Heart right ventricle (tissue), 16 donors: ENCODE measurements at places on chromosomes 1 and 21. TPM values are rescaled to one million over a fixed set of nuclear protein-coding genes. Genes with fewer than 3 reads are reported as not detected.

DNA sequence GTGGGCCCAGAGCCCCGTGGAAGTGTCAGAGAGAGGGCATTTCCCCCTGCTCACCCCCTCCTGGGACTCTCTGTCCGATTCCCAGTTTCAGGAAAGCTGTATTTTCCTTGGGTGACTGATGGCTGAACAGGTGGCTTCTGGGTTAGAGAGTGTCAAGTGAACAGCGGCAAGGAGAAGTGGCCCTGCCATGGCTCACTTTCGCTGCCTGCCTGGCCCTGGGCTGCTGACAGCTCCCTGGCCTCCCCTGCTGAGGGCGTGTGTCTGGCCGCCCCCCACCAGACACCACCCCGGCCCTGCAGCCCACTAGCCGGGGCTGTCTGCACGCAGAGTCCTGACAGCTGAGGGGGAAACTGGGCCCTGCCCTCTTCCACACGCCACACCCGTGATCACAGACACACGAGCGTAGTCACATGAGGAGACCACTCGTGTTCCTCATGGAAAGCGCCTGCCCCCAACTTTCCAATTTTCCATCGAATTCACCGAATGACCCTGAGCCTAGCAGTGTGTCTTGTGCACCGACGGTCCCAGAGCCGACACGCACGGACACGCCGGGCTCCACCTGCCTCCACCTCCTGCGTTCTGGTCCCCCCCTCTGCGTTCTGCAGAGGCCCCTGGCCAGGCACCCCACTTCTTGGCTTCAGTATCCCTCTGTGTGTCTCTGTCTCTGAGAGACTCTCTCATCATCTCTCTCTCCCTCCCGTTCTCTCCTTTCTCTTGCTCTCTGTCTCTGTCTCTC, 60.6 kb upstream of the CASZ1 start:
- DNase-seq = no peak
- no peaks in the 10 kb centered on the region for H3K36me3 ChIP-seq
- H3K27ac ChIP-seq = peak overlapping the region; percentile 25
- peaks cover 23% of the 10 kb centered on the region for H3K4me1 ChIP-seq
- no peak overlapping the region for H3K4me3 ChIP-seq
- H3K27me3 ChIP-seq = no peaks in the 10 kb centered on the region

DNA sequence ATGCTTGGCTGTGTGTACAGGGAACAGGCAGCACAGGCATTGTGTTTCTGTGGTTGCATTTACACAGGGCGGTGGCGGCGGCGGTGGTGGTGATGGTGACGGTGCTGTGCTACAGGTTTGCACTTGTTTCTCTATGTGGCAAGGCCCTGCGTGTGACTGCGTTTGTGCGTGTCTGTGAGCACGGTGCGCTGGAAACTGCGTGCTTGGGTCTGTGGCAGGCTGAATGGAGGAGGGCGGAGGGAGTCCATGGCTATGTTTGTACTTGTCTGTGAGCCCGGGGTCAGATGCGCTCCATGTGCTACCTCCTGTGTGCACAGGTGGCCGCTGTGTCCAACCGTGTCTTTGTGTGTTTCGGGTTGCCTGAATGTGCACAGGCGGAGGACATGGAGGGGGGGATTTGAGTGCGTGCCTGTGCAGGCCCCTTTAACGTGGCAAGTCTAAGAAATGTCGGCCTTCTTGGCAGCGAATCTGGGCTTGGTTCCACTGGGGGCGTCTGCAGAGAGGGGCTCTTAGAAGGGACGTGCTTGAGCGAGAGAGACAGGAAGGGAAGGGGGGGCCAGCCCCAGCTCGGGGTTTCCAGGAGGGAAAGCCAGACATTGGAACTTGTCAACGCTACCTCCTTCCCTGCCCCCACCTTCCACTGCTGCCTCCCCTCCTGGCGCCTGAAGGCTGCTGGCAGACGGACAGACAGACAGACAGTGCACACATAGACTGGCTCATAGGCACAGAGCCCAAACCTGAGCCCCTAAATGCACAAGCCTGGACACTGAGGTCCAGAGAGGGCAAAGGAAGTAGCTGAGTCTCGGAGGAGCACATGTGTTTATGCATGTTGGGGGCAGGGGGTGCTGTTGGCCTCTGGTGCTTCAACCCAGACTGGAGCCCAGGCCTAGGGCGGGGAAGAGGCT, 32.7 kb upstream of the WASF2 start:
- H3K27me3 ChIP-seq = no peaks in the 10 kb centered on the region
- H3K4me1 ChIP-seq = peaks cover 96% of the 10 kb centered on the region
- H3K27ac ChIP-seq = peak overlapping the region; percentile 72

DNA sequence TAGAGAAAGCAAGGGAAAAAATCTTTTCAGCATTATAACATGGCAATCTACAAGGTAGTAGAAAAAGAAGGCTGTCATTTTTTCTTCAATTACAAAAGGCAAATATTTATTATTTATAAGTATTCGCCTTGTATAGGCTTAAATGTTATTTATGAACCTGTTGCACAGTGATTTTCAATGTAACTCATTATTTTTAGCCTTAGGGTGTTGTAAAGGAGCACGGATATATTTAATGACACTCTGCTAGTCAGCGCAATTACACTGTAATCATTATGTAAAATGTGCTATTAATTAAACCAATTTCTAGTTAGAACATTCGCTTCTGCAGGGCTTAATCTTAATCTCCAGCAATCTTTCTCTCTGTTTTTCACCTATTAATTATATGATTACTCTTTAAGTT, 145.0 kb downstream of the ATG4C start:
- peaks cover 13% of the 10 kb centered on the region for H3K27me3 ChIP-seq
- H3K4me3 ChIP-seq = no peak overlapping the region
- H3K36me3 ChIP-seq = no peaks in the 10 kb centered on the region

DNA sequence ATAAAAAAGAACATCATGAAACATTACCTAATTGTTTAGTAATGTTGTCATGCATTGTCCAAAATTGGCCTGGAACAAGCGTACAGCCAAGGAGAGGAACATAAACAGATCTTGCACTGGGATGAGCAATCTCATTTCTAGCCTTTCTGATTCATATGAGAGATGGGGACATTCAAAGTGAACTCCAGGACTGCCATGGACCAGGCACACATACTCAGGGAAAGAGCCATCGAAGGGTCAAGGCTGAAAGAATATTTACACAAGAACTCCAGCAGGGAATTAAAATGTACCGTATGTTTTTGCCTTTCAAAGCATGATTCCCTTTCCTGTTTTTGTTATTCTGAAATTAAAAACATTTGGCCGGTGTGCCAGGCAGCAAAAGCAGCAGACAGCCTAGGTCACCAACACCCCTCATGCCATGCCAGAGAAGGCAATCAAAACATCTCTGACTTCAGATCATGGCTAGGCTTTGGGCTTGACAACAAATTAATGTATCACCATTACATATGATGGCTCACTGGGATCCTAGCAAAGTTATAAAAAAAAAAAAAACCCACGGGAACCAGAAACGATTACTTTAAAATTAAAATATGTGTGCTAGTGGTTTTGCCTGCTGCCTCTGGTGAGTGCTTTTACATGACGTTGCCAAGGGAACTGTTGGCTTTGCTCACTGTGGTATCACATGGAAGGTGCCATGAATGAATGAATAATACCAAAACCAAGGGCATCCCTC, 159.8 kb downstream of the TGFBR3 start:
- H3K27ac ChIP-seq = peak overlapping the region; percentile 76
- no peak overlapping the region for H3K4me3 ChIP-seq
- peaks cover 36% of the 10 kb centered on the region for H3K4me1 ChIP-seq
- peaks cover 34% of the 10 kb centered on the region for H3K36me3 ChIP-seq

GRCh38 chr1:37157634-37158033, 123.3 kb upstream of the GRIK3 start:
- no peaks in the 10 kb centered on the region for H3K4me1 ChIP-seq
- no peak overlapping the region for H3K4me3 ChIP-seq
- H3K27ac ChIP-seq = no peak overlapping the region
- H3K36me3 ChIP-seq = no peaks in the 10 kb centered on the region
- no peak for DNase-seq
- no peaks in the 10 kb centered on the region for H3K27me3 ChIP-seq

DNA sequence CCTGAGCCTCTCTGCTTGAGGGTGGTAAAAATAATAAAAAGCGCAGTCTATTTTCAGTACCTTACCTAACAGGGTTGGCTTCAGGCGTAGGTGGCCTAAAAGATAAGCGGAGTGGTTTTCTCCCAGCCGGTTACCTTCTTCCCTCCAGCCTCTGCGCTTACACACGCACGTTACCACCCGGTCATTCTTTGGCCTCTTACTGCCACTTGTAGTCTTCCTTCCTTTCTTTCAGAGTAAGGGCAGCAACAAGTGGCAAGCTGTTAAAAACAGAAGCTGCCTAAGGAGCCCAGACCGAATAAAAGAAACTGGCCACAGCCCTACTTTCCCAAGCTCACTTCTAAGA, 35.4 kb downstream of the CLCA1 start:
- H3K4me1 ChIP-seq = no peaks in the 10 kb centered on the region
- peak; percentile 46 for DNase-seq
- no peaks in the 10 kb centered on the region for H3K27me3 ChIP-seq

Gene SPRR2G
- not detected for total RNA-seq

Gene TPTE
- not detected for total RNA-seq

GRCh38 chr21:37233551-37234146, 33.5 kb downstream of the VPS26C start:
- DNase-seq = no peak
- H3K36me3 ChIP-seq = no peaks in the 10 kb centered on the region
- peaks cover 5% of the 10 kb centered on the region for H3K4me1 ChIP-seq
- H3K4me3 ChIP-seq = no peak overlapping the region

DNA sequence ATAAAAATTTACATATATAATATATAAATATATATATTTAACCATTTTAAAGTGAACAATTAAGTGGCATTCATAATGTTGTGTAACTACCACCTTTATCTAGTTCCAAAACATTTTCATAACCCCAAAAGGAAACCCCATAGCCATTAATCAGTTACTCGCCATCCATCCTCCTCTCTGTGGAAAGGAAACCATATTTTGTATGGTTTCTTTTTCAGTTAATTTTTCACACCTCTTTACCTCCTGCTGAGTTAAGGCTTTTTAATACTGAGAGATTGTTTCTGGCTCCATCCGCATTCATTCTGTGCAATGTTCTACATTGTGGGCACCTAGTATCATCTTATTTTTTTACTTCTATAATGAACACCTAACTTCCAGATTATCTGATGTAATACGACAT, 512.1 kb downstream of the LMO4 start:
- no peaks in the 10 kb centered on the region for H3K36me3 ChIP-seq
- H3K27ac ChIP-seq = no peak overlapping the region
- H3K4me1 ChIP-seq = no peaks in the 10 kb centered on the region
- H3K27me3 ChIP-seq = no peaks in the 10 kb centered on the region
- no peak for DNase-seq
- H3K4me3 ChIP-seq = no peak overlapping the region

Gene IGSF9
- not detected for total RNA-seq

Gene ADORA3
- total RNA-seq = 4.7 TPM

DNA sequence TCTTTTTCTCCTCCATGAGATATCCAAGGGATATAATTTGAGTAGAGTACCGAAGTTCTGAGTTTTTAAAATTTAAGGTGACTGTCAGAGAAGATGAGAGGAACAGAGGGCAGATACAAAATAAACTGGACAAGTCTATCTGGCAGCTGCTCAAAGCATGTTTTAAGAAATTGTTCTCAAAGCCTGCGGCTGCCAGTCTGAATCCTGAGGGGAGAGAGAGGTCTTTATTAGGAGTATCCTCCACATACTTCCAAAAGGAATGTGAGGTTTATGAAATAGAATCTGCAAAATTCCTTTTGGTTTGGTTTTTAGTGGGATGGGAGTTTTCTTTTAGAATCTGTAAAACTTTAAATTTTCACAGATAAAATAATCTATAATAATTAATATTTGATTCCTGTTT, 41.3 kb downstream of the TTC13 start:
- DNase-seq = no peak
- no peak overlapping the region for H3K4me3 ChIP-seq
- no peaks in the 10 kb centered on the region for H3K4me1 ChIP-seq
- H3K36me3 ChIP-seq = no peaks in the 10 kb centered on the region
- no peak overlapping the region for H3K27ac ChIP-seq
- no peaks in the 10 kb centered on the region for H3K27me3 ChIP-seq

DNA sequence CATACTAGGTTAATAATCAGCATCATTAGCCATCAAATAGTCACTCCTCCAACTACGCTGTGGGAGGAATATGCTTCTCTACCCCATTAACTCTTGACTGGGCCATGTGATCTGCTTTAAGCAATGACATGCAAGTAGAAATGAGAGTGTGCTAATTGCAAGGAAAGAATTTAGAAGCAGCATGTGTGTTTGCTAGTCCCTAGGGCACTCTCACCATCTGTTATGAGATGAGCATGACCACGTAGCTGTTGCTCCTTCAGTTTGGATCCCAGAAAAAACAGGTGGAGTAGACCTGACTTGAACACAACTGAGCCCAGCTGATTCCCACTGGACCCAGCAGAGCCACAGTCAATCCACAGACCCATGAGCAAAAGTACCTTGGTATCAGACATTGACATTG, 19.7 kb upstream of the RGS7 start:
- no peaks in the 10 kb centered on the region for H3K4me1 ChIP-seq
- no peak overlapping the region for H3K27ac ChIP-seq

Gene ECM1
- total RNA-seq = 12.8 TPM

- no peak overlapping the region for H3K27ac ChIP-seq
- DNase-seq = no peak
- no peaks in the 10 kb centered on the region for H3K36me3 ChIP-seq
- no peak overlapping the region for H3K4me3 ChIP-seq
- peaks cover 4% of the 10 kb centered on the region for H3K27me3 ChIP-seq
These were observed 53.2 kb upstream of the PARP1 start for GRCh38 chr1:226461087-226461486.

DNA sequence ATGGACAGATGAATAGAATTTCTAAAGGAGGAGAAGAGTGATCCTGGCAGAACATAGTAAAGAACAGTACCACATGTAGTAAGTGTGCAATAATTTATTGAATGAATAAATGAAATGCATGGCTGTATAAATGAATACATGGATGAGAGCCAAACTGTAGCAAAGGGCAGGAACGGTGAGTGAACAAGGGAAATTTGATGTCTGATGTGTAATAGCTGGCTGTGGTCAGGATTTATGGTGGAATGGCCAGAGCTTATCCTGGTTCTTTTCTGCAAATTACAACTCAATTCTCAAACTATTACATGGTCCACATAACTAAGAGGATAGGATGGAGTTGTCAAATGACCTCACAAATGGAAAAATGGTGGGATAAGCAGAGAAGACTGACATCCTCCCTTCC, 43.2 kb upstream of the ARHGAP29 start:
- peaks cover 10% of the 10 kb centered on the region for H3K4me1 ChIP-seq
- H3K4me3 ChIP-seq = no peak overlapping the region
- H3K36me3 ChIP-seq = no peaks in the 10 kb centered on the region
- no peaks in the 10 kb centered on the region for H3K27me3 ChIP-seq
